CD4-positive, CD25-positive, alpha-beta regulatory T cell (primary cell): ENCODE measurements at places on chromosomes 4 and X. TPM values are rescaled to one million over a fixed set of nuclear protein-coding genes. Genes with fewer than 3 reads are reported as not detected.

Gene GYG2
- not detected for polyA plus RNA-seq

Gene GAGE12D
- not detected for polyA plus RNA-seq

Gene EVC
- not detected for polyA plus RNA-seq

DNA sequence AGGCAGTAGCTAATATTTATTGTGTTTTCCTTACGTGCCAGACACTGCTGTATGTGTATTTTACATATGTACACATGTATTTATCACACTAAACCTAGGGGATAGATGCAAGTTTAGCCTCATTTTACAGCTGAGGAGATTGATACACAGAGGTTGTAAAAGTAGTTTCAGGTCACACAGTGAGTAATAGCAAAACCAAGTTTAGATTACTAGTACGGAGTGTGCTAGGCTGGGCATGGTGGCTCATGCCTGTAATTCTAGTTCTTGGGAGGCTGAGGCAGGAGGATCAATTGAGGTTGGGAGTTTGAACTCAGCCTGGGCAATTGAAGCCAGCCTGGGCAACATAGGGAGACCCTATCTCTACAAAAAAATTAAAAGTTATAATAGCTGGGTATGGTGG is 701.1 kb upstream of the ATOH1 start:
- no peak for DNase-seq

DNA sequence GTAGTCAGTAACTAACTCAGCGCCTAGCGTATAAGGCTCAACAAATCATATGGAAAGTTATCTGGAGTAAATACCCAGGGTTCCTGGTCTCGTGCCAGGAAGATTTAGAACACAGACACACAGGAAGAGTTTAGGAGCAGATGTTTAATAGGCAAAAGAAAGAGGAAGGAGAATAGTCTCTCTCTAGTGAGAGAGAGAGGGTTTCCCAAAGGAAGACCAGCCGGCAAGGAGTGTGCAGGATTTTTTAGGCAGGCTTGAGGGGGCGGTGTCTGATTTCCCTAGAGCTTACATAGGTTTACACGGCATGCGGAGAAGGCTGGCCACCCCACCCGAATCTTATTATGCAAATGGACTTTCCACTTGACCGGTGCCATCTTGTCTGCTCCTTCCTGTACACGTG is 284.0 kb upstream of the FRG1 start:
- no peak for DNase-seq

GRCh38 chr4:48102303-48102702 is 31.7 kb downstream of the TXK start:
- DNase-seq = no peak
